ENCODE measurements at places on chromosomes 7 and 10.

GRCh38 chr7:30134611-30135300 lies at the start of gene MTURN:
Gene MTURN, plus strand, starts transcription at chr7:30134986. Its CDS starts 151 bp downstream, at chr7:30135137.
- DNase-seq, result peak; percentile 67

DNA sequence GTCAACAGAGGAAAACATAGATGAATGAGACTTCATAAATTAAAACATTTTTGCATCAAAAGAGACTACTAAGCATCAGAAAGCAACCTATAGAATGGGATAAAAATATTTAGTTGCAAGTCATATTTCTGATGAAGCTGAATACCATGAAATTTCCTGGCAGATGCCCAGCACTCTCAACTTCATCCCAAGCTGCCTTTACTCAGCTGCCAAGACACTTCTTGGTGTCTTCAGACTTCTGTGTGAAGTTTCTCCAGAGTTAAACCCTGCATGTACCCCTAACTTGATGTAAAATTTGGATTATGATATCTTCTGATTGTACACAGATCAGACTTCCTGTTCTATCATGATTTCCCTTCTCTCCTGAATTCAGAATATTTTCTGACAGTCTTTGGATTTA lies 73.2 kb downstream of the AKR1C4 start:
- no peak for DNase-seq

DNA sequence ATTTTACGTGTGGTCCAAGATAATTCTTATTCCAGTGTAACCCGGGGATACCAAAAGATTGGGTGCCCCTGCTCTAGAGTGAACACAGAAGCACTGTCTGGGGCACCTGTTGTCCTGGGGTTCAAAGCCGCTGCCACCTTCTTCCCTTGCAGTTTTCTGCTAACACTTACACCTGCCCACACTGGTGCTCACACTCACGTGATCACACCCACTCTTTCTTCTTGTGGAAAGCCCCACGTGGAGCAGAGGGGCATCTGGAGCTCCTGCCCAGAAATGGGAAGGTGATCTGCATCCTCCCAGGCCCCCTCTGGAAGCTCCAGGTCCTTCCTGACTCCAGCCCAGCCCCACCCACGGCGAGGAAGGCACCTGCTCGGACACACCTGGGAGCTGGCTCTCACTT lies 42.9 kb downstream of the PTPRN2 start:
- DNase-seq, result no peak

GRCh38 chr7:25359471-25360059 lies 131.3 kb upstream of the NPVF start:
- no peak for DNase-seq

- no peak for DNase-seq
Observed at GRCh38 chr10:71374481-71375233, 22.1 kb upstream of the CDH23 start.

DNA sequence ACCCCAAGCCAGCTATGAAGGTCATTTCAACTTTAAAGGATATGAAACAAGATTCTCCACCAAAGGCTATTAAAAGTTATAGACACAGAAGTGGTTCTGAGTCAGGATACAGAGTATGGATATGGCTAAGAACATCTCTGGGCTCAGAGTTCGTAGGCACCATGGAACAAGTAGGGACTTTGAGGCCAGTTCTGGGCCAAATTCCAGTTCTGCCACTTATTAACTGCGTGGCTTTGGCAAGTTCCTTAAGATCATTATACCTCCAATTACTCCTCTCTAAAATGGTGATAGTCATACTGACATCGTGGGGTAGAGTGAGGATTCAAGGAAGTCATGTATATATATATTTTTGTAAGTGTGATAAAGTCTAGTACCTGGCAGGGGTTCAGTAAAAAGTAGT lies 105.8 kb upstream of the NFE2L3 start:
- no peak for DNase-seq

DNA sequence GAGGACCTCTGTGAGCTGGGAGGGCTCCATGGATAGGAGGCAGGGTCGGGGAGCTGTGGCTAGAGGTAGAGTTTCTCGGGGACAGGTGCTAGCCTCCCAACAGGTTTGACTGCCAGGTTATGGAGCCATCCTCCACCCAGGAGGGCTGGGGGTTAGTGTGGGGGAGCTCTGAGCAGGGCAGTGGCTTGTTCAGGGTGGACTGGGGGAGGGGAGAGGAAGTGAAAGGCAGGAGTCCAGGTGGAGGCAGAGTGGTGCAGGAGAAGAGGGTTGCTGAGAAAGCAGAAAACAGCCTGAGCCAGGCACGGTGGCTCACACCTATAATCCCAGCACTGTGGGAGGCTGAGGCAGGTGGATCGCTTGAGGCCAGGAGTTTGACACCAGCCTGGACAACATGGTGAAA lies 40.5 kb upstream of the HSPB1 start:
- no peak for DNase-seq

GRCh38 chr10:46216003-46216634 lies 70.7 kb upstream of the ANTXRL start:
- DNase-seq, result no peak

GRCh38 chr7:88452646-88453045 lies 146.0 kb upstream of the STEAP4 start:
- no peak for DNase-seq

DNA sequence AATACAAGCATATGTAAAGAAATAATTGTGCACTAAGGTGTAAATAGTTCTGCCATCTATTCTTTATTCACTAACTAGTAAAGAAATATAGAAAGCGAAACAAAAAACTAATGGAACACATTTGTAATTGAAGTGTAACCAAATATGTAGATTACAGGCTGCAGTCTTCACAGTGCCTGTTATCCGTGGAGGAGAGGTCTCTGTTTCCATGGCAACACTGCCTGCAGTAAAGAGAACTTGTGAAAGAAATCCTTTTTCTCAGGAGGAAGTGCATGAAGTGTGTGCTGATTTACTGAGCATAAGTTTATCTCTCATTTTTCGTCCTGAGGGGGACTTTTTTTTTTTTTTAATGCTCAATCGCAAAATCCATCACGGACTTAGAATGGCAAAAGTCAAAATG lies 102.5 kb downstream of the APBB1IP start:
- no peak for DNase-seq

GRCh38 chr10:42962902-42963231 lies 114.0 kb upstream of the RET start:
- no peak for DNase-seq

GRCh38 chr10:129544205-129545202 lies 77.5 kb downstream of the MGMT start:
- DNase-seq, result peak; percentile 22

DNA sequence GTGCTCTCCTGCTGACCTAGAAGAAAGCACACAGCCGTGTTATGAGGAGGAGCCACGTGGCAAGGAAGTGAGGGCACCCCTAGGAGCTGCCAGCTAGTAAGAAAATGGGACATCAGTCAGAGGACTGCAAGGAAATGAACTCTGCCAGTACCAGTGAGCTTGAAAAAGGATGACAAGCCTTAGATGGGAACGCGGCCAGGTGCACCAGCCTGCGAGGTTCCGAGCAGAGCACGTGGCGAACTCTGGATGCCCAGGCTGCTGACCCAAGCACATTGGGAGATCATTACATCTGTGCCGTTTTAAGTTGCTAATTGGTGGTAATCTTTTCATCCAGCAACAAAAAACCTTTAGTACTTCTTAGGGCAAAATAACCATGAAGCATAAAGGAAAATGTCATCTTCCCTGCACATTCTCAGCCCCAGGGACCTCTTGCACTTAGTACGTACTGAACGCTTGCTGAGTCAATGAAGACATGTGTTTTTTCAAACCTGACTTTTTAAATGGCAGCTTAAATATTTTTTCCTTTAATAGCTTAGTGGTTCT lies 69.4 kb downstream of the AMZ1 start:
- no peak for DNase-seq

DNA sequence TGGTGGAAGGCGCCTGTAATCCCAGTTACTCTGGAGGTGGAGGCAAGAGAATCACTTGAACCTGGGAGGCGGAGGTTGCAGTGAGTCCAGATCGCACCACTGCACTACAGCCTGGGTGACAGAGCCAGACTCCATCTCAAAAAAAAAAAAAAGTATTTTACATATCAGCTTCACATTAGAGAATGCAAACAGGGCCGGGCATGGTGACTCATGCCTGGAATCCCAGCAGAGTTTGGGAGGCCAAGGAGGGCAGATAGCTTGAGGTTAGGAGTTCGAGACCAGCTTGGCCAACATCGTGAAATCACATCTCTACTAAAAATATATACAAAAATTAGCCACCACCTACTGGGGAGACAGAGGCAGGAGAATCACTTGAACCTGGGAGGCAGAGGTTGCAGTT lies 31.6 kb downstream of the USP54 start:
- no peak for DNase-seq

GRCh38 chr7:39336442-39336841 lies 229.8 kb upstream of the YAE1 start:
- no peak for DNase-seq

GRCh38 chr7:77734659-77735421 lies 38.6 kb downstream of the RSBN1L start:
- DNase-seq, result no peak

DNA sequence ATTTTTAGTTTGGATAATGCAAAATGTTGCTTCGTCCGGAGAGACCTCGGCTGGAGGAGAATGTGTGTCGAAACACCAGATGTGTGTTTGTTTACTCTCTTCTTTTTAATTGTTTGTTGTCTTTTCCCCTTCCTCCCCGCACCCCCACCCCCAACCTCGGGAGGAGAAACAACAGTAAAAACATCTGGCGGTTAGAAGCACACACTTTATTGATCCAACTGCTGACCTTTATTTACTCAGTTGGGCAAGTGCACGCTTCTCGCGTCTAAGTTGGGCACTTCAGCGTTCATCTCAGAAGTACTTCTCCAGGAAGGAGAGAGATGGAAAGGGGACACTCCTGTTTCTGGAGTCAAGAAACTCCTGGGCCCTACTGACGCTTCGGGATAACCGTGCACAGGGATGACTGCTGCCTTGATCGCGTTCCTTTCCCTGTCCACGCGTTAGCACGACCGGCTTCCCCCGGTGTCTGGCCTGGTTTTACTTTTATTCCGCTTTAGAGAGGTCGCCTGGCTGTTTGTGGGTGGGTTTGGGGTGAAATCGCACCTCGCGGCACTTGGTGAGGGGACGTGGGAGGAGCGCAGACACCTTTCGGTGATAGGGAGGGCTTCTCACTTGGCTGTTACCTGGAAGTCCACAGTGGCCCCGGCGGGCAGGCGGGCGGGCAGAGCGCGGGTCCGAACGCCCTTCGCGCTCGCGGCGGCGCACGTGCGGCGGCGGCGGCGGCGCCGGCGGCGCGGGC lies 168.3 kb upstream of the PPP1R3A start:
- DNase-seq, result peak; percentile 10

DNA sequence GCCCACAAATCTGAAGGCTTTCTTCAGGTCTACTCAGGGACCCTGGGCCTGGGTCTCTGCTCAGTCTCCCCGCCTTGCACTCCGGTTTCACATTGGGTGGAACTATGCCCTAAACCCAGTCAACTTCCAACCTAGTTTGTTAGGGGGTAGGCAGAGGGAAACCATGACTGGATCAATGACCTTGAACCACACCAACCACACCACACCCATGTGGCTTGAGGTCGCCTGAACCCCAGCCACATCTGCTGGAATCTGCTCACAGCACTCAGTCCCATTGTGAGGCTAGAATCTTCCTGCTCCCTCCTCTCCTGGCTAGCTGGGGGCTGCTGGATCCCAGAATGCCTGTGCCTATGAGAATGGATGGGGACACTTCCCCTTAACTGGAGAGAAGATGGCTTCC lies 17.9 kb downstream of the RFC2 start:
- DNase-seq, result no peak

DNA sequence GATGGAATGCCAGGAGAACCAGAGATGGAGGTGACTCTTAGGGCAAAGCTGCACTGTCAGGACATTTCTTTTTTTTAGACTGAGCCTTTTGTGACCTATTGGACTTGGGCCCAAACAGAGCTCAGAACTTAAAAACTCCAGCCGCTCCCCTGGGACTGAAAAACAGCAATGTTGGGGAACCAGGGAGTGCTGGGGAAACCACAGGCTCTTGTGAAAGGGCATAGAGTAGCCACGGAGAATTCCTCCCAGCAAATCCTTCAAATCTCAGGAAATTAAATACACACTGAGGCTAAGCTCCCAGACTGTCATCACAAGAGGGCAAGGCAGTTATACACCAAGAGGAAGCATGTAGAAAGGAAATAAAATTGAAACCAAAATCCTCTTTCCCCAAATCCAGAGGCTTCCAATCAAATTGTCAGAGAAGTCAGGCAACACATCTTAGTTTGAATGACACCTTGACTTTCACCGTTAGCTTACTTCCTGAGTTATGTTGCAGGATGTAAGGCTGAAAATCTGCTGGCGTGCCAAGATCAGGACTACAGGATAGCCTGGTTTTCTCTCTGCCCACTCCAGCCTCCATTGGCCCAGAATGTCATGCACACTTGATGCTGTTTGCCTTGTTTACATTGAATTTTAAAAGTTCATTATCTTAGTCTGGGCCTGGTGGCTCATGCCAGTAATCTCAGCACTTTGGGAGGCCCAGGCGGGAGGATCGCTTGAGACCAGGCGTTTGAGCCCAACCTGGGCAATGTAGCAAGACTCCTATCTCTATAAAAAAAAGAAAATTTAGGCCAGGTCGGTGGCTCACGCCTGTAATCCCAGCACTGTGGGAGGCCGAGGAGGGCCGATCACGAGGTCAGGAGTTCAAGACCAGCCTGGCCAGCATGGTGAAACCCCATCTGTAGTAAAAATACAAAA lies 2.6 kb upstream of the RFC2 start:
- DNase-seq, result no peak

DNA sequence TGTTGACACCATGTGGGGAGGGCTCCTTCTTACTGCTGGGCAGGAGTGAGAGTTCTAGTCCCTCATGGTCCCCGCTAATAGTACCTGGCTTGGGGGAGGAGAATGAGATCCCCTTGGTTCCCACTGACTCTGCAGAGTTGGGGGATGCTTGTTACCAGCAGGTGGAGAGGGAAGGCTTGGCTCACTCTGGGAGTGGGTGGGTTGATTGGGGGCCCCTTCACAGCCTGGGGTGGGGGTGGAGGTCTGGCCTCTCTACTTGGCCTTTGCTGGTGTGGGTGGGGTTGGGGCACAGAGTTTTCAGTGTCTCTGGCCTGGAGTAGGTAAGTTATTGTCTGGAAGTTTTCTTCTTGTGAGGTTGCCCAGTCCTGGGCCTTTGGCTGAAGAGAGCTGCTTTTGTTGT lies 31.9 kb downstream of the ADCY1 start:
- no peak for DNase-seq

GRCh38 chr10:49652421-49653272 lies 26.8 kb upstream of the C10orf53 start:
- no peak for DNase-seq

- no peak for DNase-seq
Observed at GRCh38 chr7:25979605-25980004, 172.4 kb upstream of the NFE2L3 start.

- DNase-seq, result no peak
Observed at GRCh38 chr10:20963056-20963455, 65.9 kb upstream of the NEBL start.

DNA sequence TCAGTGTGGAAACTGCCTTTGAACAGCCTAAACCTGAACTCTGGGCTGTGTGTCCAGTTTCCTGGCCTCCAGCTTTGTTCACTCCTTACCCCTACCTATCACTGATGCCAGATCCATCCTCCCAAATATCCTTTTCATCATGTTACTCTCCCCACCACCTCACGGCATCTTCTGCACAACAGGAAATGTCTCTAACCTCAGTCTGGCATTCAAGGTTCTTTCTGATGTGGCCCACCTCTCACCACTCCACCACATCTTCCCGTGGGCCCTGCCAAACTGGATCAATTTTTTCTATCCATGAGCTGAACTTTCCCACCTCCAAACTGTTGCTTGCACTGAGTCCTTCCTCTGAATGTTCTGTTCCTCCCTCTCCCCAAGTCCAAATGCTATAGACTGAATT lies 35.8 kb upstream of the MAP3K8 start:
- no peak for DNase-seq

GRCh38 chr7:2358968-2359527 lies 4.4 kb downstream of the EIF3B start:
- no peak for DNase-seq
